ENCODE measurements at places on chromosomes 13 and 19. TPM values are rescaled to one million over a fixed set of nuclear protein-coding genes. Genes with fewer than 3 reads are reported as not detected.

Gene C19orf33
- 811 TPM for total RNA-seq

Gene HS6ST3
- total RNA-seq, result not detected

Gene GRIK5
- 0.72 TPM for total RNA-seq

Gene ZNF418
- 0.99 TPM for total RNA-seq

Gene RUBCNL
- total RNA-seq, result 0.06 TPM

Gene ZNF805
- 1.7 TPM for total RNA-seq

Gene FFAR1
- not detected for total RNA-seq

Gene PSG7
- 0.05 TPM for total RNA-seq

Gene NXNL1
- not detected for total RNA-seq

Gene SLC25A41
- total RNA-seq, result 0.17 TPM

Gene PGLYRP1
- total RNA-seq, result not detected

Gene C13orf42
- not detected for total RNA-seq

Gene VSTM2B
- total RNA-seq, result 0.09 TPM

Gene ADPRHL1
- 15.5 TPM for total RNA-seq

Gene ZNF490
- 0.63 TPM for total RNA-seq

Gene SYNGR4
- total RNA-seq, result 3.7 TPM

Gene PSG11
- not detected for total RNA-seq

Gene RGL3
- 1.9 TPM for total RNA-seq

Gene MARK4
- total RNA-seq, result 6.3 TPM

Gene C3
- total RNA-seq, result 45.2 TPM

Gene KLK14
- total RNA-seq, result 0.41 TPM

Gene LILRA5
- total RNA-seq, result not detected

Gene LGALS7
- not detected for total RNA-seq

Gene TPTE2
- total RNA-seq, result not detected

Gene LILRA1
- total RNA-seq, result not detected

Gene KLK8
- total RNA-seq, result not detected

Gene XPO4
- total RNA-seq, result 6.2 TPM

Gene PNMA8C
- total RNA-seq, result not detected

Gene ERICH6B
- total RNA-seq, result not detected

Gene KLK15
- total RNA-seq, result not detected

Gene CEACAM16
- 0.24 TPM for total RNA-seq

Gene CEACAM3
- not detected for total RNA-seq

Gene LEUTX
- not detected for total RNA-seq

Data from A549 treated with CORT108297 at 1 μM for 4 hours (cell line).